ENCODE measurements at places on chromosomes 1 and 21.
A peak's percentile ranks its signal among the peaks of the same experiment; 100 is the strongest.

DNA sequence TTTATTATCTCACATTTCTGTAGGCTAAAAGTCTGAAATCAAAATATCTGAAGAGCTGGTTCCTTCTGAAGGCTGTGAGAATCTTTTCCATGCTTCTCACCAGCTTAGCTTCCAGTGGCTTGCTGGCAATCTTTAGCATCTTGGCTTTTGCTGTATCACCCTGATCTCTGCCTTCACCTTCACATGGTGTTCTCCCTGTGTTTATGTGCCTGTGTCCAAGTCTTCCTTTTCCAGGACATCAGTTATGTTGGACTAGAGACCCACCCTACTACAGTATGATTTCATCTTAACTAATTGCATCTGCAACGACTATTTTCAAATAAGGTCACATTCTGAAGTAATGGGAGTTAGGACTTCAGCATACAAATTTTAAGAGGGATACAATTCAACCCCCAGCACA lies 772.3 kb upstream of the ADAMTS5 start:
- no peak for DNase-seq

DNA sequence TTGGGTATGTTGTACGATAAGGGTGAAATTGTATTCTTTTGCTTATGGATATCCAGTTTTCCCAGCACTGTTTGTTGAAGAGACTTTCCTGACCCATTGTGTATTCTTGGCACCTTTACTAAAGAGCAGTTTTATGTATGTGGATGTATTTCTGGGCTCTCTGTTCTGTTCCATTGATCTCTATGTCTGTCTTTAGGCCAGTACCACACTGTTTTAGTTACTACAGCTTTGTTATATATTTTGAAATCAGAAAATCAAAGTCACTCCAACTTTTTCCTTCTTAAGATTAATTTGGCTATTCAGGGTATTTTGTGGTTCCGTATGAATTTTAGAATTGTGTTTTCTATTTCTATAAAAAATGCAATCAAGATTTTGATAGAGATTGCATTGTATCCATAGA lies 62.8 kb upstream of the C1orf146 start:
- no peak for DNase-seq

GRCh38 chr1:160219062-160219929 lies 14.1 kb downstream of the PEA15 start:
- DNase-seq = peak; percentile 50

GRCh38 chr1:183909672-183910071 lies 104.8 kb downstream of the RGL1 start:
- DNase-seq = no peak

DNA sequence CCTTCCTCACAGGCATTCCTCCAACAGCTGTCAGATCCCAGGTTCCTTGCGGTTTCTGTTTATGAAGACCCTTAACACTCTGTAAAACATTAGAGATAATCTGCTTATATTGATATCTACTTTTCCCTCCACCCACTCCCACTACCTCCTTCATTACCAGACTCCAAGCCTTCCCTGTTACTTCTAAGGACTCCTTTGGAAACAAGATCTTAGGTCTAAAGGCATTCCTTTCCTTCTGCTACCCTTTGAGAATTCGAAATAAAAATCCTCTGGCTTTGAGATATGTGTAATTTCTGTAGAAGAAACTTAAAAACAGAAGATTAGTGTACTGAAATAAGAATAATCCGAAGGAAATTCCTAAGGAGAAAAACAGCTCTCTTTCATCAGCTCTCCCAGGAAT lies 23.7 kb upstream of the LYPLAL1 start:
- DNase-seq = no peak

DNA sequence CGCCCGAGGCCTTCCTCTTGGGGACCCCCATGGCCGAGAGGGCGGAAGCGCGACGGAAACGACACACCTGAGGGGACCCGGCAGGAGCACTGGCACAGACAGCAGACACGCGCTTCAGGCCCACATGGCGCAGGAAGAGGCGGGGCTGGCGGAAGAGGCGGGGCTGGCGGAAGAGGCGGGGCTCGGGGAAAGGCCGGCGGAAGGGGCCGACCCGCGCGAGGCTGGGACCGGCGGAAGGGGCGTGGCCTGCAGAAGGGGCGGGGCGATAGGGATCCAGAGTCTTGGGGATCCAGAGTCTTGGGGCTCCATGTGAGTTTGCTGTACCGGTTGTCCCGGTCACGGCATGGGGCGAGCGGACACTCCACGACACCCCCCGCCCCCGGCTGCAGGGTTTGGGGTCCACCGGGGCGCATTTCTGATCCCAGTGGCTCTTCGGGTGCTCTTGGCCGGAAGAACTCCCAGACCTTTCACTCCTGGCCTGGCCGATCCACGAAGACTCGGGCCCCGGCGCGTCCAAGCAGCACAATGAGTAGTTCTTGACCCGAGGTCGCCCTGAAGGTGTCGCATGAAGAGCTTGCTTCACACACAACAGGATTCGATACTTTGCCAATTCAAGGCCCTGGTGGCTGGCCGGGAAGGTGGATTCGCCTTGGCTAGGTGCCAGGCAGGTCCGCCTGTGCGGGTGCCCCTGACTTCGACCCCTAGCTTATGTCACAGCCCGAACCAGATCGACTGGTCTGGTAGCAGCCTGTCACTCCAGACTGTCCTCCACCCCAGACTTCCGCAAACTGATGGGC lies at the start of gene URB1:
Gene URB1 (minus strand): TSS at position 133 of the 797 bp plus-strand sequence. CDS start 102 bp downstream, at position 31.
- DNase-seq = peak; percentile 96

GRCh38 chr1:173478094-173478674 lies 1.0 kb downstream of the PRDX6 start:
- peak; percentile 30 for DNase-seq

DNA sequence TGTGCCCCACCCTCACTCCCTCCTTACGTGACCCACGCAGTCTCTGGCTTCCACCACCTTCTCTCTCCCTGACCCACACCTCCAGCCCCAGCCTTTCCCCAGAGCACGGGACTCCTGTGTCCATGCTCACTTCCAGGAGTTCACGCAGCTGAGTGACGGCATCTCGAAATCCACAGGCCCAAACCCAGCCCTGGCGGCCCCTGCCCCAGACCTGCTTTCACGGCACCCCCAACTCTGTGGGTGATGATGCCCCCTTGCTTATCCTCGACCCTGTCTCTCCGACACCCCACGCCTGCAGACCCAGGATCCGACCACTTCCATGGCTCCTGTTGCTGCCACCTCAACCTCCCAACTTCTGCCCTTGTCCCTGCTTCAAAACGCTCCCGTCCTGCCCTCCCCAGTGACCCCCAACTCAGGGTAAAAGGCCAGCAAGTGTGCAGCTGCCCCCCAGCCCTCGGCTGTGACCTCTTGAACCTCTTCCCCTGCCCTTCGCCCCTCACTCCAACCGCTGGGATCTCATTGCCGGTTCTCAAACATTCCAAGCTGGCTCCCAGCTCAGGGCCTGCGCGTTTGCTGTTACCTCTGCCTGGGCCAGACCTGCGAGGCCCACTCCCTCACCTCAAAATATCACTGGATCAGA lies 30.4 kb upstream of the LAPTM5 start:
- DNase-seq = no peak

- no peak for DNase-seq
Measured at GRCh38 chr1:45018599-45019230, 6.7 kb downstream of the UROD start.

DNA sequence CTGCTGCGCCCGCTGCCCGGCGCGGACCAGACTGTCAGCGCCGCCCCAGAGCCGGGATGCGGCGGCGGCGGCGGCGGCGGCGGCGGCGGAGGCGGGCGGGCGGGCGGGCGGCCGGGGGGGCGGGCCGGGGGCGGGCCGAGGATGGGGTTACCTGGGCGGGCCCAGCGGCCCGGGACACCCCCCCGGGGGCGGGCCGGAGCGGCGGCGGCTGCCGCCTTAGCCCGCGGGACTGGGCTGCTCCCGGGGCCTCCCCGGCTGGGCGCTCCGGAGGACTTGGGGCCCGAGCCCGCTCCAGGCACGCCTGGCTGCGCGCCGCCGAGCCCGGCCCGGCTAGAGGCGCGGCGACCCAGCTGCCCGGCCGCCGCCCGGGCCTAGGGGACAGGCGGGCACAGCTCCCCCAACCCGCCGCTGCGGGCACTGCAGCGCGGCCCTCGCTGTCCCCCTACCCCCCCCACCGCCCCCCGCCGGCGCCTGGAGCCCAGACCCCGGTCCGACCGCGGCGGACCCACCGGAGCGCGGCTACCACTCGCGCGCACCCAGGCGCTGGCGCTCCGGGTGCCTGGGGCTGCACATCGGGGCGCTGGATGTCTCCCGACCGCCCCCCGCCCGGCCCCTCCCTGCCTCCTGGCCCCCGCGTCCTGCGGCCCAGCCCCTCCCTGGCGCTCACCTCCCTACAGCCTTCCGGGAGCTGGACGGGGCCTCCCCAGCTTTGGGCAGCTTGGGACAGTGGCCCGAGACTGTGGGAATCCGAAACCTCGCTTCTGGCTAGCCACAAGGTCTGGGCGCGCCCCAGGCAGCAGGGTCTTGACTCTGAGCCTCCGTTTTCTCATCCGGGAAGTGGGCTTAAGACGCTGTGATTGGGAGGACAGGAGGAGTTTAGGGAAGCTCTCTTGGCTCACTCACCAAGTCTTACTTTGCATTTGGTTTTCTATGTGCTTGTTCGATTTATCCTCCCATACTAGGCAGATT lies at the start of gene WNT4:
Gene WNT4 (minus strand): TSS at position 33 of the 969 bp plus-strand sequence. CDS start 175 bp downstream, outside the sequence.
- DNase-seq = peak; percentile 74

- DNase-seq = no peak
Measured at GRCh38 chr21:35579520-35580293, 480.6 kb downstream of the SETD4 start.

GRCh38 chr1:40133312-40133665 lies 27.9 kb upstream of the RLF start:
- no peak for DNase-seq

GRCh38 chr1:230333590-230334446 lies 92.3 kb downstream of the PGBD5 start:
- no peak for DNase-seq

DNA sequence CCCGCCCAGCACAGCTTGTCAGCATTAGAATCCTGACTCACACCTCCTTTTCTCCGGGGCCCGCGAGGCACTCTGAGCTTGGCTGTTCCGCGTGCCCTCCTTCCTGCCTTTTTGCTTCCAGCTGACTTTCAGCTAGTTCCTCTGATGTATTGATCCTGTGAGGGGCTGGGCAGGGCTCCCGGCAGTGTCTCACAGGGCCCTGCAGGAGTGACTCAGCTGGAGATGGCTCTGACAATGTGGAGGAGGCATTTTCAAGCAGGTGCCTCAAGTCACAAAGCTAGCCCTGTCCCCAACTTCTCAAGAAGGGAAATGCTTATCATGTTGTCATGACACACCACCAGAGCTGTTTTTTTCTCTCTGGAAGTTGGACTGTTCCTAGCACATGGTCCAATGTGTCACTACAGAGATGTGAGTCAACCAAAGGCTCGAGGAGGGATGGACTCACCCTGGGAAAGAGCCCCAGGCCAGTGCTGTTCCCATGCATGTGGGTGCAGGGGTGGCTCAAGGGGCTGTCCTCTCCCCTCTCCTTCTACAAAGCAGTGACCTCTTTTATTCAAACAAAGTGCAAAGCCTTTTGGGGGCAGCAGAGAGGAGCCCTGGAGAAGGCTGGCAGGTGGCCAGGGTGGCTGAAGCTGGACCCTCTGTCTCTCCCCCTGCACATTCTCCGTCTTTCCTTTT lies 30.6 kb downstream of the SYT6 start:
- no peak for DNase-seq

DNA sequence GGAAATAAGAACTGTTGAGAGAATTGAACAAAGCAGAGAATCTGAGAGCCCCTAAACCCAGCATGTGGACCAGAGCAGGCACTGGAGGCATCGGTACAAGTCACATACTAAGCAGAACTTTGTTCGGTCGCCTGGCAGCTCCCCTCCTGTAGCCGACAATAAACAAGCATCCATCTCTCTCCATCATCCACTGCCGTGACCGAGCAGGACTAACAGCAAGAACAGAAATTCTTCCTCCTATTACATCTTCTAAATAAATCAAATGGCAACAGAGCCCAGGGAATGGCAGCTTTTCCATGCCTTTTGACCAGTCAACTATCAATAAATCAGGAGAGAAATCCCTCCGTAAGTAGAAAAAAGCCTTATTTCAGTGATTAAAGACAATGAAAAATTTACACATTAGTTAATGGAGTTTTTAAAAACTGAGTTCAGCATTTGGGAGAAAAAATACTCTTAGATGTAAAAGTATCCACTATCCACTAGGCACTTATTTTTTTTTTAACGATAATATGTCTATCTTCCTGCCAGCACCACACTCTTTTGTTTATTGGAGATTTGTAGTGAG lies 36.5 kb downstream of the PTPN14 start:
- DNase-seq = no peak

DNA sequence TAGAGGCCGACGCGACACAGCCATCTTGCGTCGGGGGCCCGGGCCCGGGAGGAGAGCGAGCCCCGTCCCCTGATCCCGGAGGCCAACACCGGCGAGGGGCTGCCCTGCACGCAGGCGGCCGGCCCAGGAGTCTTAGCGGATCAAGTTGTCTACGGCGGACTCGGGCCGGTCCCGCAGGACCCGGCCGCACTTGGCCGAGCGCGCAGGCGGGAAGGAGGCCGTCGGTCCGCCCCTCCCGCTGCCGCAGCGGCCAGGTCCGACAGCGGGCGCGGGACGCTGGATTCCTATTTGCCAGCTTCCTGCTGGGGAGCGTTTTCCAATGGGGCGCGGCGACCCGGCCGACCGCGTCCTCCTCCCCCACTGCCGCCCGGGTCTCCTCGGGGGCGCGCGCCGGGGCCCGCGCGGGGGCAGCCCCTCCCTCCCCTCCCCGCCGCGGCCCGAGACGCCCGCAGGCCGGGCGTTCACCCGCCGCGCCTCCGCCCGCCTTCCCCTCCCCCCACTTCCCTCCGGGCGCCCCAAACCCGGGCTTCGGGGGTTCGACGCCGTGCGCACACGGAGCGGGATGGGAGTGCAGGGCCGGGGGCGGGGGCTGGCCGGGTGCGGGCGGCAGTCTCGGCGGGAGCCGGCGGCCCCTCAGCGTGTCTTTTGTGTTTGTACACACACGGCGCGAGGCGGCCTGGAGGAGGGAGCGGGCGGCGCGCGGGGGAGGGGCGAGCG lies 517 bp upstream of the H3-3A start:
- peak; percentile 84 for DNase-seq

GRCh38 chr1:30461640-30462039 lies 261.7 kb downstream of the MATN1 start:
- DNase-seq = no peak

DNA sequence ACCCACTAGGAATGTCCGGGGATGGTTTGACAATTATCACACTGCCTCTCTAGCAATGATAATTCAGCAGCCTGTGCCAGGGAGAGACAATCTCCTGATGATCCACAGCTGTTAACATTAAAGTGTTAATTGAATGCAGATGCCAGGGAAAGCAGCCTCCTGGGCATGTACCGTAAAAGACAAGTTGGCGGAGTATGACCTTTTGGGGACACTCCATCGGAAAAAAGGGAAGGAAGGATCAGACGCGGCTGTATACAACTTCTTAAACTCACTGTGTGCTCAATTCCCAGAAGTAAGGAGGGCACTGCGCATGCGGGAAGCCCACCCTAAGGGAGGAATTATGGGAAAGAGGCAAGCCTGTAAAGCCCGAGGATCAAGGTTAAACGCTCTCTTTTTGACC lies 62.6 kb downstream of the MAP3K7CL start:
- no peak for DNase-seq
